Stimulated activated CD4-positive, alpha-beta T cell treated with anti-CD3 and anti-CD28 coated beads, TNF-alpha, amount 100 ng/mL, for 1 hour (primary cell): ENCODE measurements at places on chromosomes 7 and 10.

DNA sequence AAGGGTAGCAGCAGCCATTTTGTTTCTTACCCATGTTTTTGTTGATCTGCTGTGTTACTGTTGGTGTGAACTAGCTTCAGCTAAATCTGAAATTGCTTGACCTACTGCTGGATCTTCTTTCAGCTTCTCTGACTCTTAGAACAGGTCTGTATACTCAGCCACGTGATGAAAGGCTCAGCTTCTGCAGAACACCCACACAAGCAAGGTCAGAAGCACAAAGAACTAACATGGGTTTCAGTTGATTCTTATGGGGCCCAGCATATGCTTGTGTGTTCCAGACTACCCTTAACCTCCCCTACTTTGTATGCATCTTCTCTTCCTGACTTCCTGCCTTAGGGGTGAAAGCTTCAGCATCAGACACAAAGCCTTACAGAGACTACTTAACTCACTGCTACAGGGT is 186.8 kb downstream of the HGF start:
- DNase-seq = no peak

GRCh38 chr10:69972981-69973397 is 79.7 kb upstream of the MACROH2A2 start:
- DNase-seq = no peak

GRCh38 chr10:76395251-76395650 is 963.8 kb downstream of the LRMDA start:
- DNase-seq = no peak

DNA sequence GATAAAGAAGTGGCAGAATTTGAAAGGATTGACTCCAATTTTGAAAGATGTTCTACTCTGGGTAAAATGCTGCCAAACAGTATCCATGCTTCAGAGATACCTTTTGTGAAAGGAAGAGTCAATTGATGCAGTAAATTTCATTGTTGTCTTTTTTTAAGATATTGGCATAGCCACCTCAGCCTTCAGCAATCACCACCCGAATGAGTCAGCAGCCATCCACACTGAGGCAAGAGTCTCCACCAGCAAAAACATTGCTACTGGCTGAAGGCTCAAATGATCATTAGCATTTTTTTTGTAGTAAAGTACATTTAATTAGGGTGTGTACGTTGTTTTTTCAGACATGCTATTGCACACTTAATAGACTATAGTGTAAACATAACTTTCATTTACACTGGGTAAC is 31.7 kb upstream of the CYP26C1 start:
- DNase-seq = no peak

DNA sequence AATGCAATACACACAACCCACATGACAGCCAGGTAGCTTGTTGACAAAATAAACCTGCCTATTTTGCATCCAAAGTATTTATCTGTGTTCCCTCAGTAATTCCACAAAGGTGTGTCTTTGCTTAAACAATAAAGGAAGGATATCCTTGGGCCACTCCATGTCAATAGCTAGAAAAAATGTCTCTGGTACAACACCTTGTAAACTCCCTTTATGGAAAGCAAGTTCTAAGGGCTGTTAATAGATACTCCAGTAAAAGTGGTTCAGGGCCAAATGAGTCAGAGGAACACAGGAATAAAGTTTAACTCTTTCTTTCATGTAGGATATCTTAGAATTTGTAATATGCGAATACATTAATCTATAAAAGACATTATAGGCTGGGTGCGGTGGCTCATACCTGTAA is 96.9 kb upstream of the LRRTM3 start:
- DNase-seq = no peak

DNA sequence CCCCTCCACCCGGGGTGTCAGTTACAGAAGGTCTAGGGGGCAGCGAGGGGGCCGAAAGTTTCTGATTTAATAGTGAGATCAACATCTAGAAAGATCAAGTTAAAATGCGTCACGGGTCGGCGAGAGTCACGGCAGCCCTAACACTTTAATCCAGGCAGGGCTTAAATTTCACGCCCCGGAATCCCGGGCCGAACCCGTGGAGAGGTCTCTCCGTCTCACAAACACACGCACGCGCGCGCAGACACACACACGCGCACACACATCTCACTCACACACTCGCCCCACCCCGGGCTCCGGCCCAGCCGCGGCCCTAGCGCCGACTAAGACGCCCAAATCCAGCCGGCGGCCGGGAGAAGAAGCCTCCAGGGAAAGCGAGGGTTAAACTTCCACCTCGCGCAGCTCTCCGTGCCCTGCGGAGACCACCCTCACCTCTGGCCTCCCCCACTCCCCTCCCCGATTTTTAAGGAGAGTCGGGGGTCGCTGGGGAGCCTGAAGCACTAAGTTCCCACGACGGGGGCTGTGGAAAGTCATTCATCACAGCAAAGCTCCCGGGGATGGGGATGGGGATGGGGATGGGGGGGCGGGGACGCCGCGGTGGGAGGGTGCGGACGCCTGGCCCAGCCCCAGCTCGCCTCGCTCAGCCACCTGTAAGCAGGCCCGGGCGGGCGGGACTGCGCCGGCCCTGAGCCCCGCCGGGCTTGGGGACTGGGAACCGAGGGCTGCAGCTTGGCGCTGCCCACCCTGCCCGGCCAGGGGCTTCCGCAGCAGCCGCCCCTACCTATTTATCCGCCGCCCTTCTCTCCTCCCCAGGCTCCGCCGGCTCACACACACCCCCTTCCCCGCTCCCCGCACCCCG is 1.6 kb downstream of the PDGFA start:
- DNase-seq = no peak

DNA sequence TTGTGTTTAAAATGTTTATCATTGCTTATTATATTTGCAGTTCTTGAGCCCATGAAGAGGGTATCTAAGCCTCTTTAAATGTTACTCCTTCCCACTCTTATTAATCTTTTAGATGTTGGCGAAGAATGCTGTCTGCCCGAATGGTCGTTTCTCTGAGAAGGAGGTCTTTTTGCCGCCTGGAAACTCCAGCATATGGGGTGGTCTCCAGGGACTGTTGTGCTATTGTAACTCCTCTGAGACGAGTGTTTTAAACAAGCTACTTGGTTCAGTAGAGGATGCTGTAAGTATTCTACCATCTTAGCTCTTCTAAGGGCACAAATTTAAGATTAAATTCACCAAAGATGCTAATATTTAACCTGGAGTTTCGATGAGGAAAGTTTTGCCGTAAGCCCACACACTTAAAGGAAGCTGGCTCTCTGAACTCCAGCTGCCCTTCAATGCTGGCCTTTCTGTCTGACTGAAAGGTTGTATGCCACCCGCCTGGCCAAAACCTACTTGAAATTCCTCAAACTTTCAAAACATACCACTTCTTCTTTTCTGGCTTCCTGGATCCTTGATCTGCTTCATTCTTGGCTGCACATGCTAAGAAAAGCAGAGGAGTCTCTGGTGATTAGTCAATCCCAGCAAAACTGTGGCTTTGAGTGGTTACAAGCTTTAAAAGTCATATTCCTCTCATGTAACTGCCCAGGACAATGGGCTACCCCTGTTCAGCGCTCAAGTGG is 74.7 kb downstream of the ABCA13 start:
- DNase-seq = no peak

DNA sequence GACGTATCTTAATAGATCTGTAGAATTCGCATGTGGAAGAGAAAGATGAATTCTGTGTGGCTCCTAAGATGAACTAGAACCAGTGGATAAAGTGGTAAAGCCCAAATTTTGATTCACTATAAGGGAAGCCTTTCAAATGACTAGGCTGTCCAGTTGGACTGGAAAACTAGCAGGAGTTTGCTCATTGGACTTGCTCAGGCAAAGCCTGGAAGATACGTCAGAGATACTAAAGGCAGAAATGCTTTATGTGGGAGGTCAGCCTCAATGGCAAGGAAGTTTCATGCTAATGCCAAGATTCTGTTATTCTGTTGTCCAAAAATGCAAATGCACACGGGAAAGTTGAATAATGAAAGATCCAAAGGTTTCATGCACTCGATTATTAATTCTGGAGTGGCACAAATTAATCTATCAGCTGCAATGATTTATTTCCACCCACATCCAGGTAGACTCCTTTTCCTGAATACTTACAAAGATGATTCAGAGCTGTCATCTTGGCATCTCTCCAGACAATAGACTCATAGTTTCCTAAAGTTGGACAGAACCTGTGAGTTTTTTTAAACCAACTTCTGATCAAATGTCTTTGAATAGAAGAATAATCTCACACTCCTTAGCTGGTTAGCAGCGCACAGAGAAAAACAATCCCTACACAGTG is 20.5 kb upstream of the PPP1R3C start:
- DNase-seq = no peak

GRCh38 chr10:56178210-56178609 is 182.8 kb downstream of the ZWINT start:
- DNase-seq = no peak

DNA sequence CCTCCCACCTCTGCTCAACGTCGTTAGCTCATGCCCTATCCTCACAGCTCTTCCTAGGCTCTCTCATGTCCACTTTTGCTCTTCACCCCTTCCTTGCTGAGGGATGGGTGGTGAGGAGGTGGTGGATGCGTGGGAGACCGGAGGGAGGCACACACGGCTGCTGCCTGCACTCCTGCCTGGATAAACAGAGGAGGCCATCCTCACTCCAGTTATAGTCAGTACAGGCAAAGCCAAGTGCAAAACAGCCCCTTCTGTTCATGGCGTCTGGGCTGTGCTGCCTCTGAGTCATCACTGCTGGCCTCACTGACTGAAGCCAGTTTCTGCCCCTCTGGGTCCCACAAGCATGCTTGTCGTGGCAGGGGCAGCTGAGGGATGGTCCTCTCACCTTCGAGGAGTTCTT is 31.9 kb upstream of the LRRC4 start:
- no peak for DNase-seq

GRCh38 chr7:133428326-133428725 is 175.4 kb downstream of the EXOC4 start:
- no peak for DNase-seq

GRCh38 chr7:66626331-66626934 is 2.2 kb upstream of the KCTD7 start:
- no peak for DNase-seq

GRCh38 chr7:94049615-94050014 is 45.5 kb upstream of the BET1 start:
- no peak for DNase-seq

- no peak for DNase-seq
Measured at GRCh38 chr7:120462991-120463390, 190.0 kb downstream of the KCND2 start.

DNA sequence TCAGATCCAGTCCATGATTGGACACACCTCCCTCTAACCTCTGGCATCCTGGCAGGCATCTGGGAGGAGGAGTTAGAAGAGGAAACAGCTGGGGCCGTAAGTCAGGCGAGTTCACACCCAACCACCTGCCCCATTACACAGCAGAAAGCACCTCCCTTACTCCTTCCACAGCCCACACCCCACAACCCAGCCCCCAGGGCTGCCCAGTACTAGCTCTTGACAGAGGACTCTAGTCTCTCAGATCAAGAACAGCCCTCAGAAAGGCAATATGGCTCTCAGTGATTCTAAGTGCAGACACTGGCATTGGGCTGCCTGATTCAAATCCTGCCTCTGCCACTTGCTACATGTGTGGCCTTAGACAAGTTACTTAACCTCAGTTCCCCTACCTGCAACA is 34.1 kb downstream of the KCNMA1 start:
- DNase-seq = no peak

- no peak for DNase-seq
Measured at GRCh38 chr10:49357910-49358309, 38.0 kb downstream of the DRGX start.

DNA sequence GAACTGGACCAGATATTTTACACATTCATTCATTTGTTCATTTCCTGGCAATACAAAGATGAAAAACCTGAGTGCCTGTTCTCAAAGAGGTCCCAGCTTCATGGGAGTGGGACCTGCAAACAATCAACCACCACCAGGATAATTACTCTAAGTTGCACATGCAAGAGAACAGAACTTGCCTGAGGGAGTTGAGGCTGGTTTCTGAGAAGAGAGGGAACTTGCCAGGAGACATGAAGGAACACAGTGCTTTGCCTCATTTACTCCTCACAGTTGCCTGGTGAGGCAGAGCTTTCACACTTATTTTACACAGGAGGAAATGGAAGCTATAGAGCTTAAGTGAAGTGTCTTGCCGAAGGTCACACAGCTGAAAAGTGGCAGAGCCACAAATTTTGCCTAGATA is 170.1 kb downstream of the SORCS3 start:
- no peak for DNase-seq

DNA sequence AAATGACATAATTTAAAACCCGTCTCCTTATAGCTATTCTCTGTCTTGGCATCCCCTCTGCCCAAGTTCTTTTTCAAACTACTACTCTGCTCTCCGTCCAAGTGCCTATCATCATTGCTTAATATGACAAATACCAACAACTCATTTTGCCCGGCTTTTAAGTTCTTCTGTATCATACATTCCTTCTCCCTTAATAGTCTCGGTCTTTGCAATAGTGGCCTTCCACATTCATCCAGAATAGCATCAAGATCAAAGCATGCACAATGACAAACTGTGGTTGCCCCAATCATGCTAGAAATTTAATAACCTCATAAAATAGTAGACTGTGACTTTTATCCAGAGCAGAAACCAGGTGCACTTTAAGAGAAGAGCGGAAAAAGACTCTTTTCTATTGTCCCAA is 198.9 kb downstream of the ETV1 start:
- DNase-seq = no peak

DNA sequence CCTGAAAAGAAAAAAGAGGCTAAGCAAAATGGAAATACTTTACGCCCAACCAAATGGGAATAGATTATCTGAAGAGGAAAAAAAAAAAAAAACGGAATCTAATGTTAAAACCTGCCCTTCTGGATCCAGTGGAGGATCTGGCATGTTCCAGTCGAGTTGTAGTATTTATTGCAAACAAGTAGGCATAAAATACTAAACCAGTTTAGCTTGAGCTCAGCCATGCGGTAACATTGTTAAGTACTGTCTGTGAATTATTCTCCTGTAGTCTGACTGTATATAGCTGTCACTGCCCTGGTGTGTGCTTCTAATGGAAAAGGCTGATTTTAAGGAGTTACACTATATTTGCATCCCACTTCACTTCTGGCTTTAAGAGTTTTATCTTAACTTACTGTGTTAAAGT is 40.3 kb downstream of the CELF2 start:
- DNase-seq = no peak

DNA sequence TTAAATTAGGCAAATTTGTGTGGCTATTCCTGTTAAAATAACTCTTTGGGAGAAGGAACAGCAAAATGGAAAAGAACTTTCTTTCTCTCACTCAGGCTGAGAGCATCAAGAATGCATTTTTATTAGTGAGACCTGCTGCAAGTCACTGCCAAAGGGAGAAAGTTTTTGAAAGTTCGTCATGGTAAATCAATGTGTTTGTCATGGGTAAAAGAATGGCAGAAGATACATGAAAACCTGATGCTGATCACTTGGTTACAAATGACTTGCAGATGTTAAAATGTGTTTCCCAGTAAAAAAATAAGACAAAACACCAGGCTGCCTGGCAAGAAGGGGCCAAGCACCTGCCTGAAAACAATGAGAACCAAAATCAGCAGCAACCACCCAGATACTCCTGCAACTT is 484.7 kb upstream of the NRP1 start:
- DNase-seq = no peak

DNA sequence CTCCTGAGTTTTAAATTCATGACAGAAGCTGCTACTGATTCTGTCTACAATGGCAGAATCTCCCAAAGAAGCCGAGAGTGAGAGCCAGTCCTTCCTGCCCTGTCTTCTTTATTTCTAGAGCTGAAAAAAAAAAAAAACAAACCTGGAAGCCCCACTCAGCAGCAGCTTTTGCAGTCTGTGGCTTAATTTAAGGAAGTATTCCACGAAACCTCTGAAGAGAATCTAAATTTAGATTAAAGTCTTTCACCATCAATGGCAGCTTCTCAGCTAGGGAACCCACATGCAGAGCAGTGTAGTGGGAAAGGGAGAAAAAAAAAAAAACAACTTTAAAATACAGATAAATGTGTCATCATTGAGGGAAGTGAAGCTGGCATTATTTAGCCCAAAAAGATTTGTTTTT is 23.4 kb downstream of the SMURF1 start:
- DNase-seq = no peak
